Smooth muscle cell of the pulmonary artery (primary cell): ENCODE measurements at places on chromosomes 16 and 17. TPM values are rescaled to one million over a fixed set of nuclear protein-coding genes. Genes with fewer than 3 reads are reported as not detected.

ARHGAP44 gene
- 1.7 and 5.7 TPM in 2 replicates for total RNA-seq

SP6 gene
- 0.07 and 0.23 TPM in 2 replicates for total RNA-seq

SULT1A1 gene
- 0.50 and 3.8 TPM in 2 replicates for total RNA-seq

SLC5A10 gene
- under 0.01 TPM in 1 of 2 replicates, not detected in the other for total RNA-seq

CACNG3 gene
- total RNA-seq, result not detected in 2 replicates

CDH1 gene
- 0.13 and 0.52 TPM in 2 replicates for total RNA-seq

OR1A1 gene
- total RNA-seq, result not detected in 2 replicates

CACNG1 gene
- not detected in 2 replicates for total RNA-seq

NXPH3 gene
- total RNA-seq, result 2.4 and 2.9 TPM in 2 replicates
